MV-4-11 (cell line): ENCODE measurements at places on chromosomes 4 and X.

DNA sequence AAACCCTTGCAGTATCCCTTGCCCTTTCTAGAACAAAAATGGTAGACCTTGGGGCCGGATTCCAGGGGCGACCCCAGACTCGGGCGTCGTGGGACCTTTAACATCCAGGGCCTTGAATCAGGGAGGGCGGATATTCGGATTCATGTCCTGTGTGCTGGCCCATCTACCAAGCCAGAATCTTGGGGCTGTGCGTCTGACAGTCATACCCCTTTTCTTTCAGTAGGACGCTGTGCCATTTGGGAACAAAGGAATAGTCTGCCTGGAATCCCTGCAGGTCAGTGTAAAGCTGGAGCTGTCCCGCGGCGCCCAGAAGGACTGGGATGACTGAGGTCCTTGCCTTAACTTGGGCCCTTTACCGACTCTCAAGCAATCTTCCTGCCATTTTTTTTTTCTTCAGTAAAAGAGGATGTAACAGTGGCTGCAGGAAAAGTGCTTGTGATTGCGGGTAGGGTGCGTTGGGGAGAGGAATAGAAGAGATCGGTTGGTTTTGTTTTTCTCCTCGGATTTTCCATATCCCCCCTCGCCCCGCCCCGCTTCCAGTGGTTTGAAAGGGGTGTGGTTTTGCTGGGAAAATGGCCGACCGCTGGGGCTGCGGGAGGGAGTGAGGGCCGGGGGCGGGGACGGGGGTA, 518 bp downstream of the ARMCX1 start:
- DNase-seq: no peak

DNA sequence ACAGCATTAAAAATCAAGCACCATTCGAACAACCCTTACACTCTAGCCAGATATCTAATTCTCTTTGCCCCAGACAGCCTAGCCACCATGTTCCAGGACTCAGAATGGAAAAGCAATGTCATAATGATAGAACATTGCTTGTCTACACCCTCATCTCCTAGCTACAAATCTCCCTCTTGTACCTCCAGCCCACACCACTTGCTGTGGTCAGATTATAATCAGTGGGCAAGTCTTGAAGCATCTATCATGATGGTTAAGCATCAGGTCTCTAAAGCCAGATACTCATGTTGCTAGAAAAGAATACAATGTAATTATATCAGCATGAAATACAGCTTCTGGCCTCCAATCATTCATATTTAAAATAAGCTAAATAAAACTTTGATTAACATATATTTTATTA, 268.3 kb downstream of the NPFFR2 start:
- DNase-seq: no peak

DNA sequence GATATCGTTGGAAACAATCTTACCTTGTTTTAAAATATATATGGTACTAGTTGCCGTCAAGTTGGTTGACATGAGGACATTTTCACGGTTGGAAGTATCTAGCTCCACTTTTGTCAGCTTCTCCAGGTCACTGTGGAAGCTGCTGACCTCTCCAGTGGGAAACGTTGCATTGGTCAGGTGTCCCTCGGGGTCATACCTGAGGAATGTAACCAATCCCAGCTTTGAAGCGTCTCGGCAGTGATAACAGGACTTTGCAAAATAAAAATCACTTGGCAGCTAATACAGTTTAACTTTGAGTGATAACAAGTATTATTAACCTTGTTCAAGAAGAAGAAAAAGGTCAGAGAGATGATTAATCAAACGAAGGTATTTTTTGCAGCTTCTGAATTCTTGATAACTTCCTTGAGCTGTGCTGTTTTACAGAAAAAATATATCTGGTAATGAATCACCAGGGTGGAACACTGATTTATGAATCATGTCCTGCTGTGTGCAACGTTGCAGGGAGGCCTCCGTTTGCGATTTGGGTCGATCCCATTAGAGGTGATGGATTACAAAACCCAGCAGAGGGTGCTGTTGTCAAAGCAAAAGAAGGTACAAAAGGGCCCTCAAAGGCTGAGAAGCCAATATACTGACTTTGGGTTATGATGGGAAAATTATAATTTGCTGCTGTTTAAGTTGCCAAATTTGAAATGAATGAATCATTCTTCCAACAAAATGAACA, 60.1 kb downstream of the SH2D1A start:
- peak; percentile 30 for DNase-seq

- DNase-seq: no peak
Measured at GRCh38 chr4:56656346-56656643, 24.8 kb downstream of the HOPX start.

- no peak for DNase-seq
Measured at GRCh38 chrX:115459883-115460880, 100.8 kb upstream of the PLS3 start.

GRCh38 chrX:22246620-22247019, 26.1 kb upstream of the CBLL2 start:
- no peak for DNase-seq
